Gastroesophageal sphincter (tissue), 4 donors: ENCODE measurements at places on chromosomes 13 and 19.

- no peak for ATAC-seq
These were observed 108.3 kb upstream of the ZNF536 start for GRCh38 chr19:30263830-30264381.

- no peak for ATAC-seq
These were observed 7.9 kb downstream of the CFD start for GRCh38 chr19:867301-867793.

DNA sequence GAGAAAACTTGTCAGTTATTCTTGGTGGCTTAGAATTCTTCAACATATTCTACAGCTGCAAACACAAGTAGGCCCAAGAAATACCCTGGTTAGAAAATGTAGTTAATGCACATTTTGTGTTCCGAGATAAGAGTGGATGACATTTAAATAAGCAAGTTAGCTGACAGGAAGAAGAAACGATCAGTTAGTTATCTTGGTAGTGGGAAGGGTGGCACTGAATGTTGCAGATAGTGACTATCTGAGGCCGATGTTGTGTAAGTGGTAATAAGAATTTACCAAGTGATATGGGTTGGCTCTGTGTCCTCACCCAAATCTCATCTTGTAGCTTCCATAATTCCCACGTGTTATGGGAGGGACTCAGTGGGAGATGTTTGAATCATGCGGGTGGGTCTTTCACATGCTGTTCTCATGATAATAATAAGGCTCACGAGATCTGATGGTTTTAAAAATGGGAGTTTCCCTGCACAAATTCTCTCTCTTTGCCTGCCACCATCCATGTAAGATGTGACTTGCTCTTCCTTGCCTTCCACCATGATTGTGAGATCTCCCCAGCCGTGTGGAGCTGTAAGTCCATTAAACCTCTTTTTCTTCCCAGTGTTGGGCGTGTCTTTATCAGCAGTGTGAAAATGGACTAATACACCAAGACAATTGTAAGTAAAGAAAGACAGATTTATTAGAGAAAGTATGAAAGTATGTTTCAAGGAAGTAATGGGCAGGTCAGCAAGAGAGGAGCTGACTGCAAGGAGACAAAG lies 10.9 kb upstream of the AKAP11 start:
- ATAC-seq: no peak

DNA sequence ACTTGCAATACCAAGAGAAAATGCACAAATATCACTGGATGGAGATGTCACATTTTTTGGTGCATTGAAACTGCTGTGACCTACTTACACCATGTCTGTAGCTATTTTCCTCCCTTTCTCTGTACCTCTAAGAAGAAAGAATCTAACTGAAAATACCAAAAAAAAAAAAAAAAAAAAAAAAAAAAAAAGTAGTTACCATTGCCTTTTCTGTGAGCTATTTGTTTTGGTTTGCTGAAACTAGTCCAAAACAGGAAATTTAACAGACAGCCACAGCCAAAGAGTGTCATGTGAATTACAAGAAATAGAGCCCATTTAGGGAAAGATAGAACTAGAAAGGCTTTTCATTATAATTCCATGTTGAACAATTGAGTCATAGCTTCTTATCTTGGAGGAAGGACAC lies 37.3 kb downstream of the TNFSF13B start:
- ATAC-seq: no peak

DNA sequence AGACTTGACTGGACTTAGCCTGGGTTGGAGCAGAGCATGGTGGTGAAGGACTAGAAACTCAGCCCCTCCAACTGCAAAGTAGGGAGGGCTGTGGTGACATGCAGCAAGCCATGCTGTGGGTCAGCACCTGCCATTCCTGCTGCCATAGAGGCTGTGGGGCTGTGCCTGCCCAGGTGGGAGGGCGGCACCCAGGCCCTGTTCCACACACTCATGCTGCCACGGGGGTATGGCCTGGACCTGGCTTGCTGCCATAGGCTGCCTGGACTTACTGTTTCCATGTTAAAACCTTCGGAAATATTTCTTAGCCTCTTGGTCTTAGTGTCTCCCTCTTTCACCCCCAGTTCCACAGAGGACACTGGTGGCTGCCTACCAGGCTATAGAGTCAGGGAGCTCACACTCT lies 29.3 kb downstream of the CILP2 start:
- no peak for ATAC-seq

DNA sequence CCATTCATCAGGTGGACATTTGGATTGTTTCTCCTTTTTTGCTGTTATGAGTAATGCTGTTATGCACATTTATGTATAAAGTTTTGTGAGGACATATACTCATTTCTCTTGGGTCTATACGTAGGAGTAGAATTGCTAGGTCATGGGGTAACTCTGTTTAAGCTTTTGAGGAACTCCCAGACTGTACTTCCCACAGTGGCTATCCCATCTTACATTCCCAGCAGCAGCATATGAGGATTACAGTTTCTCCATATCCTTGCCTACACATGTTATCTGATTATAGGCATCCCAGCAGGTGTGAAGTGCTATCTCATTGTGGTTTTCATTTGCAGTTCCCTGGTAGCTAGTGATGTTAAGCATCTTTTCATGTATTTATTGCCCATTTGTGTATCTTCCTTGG lies 5.9 kb downstream of the ZSCAN22 start:
- ATAC-seq: no peak

GRCh38 chr19:50275577-50276368 lies 53.4 kb downstream of the KCNC3 start:
- no peak for ATAC-seq

DNA sequence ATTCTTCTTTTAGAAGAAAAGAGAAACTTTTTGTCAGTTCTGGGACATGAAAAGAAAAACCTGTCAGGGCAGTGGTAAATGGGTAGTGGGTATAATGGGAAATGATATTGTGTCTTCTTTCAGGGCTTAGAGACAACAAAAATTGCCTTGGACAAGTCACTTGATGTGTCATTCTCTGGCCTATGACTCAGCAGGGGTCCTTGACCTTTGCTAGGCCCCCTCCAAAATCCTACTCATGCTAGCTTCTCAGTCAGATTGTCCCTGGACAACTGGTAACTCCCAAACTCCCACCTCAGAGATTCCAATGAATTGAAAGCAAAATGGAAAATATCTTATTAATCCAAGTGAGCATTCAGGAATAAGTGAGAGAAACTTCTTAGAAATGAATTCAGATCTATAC lies 258.8 kb upstream of the SPRY2 start:
- ATAC-seq: no peak

- no peak for ATAC-seq
These were observed 28.0 kb downstream of the CARS2 start for GRCh38 chr13:110677731-110678545.

GRCh38 chr13:110290153-110290552 lies 16.8 kb downstream of the COL4A1 start:
- no peak for ATAC-seq

DNA sequence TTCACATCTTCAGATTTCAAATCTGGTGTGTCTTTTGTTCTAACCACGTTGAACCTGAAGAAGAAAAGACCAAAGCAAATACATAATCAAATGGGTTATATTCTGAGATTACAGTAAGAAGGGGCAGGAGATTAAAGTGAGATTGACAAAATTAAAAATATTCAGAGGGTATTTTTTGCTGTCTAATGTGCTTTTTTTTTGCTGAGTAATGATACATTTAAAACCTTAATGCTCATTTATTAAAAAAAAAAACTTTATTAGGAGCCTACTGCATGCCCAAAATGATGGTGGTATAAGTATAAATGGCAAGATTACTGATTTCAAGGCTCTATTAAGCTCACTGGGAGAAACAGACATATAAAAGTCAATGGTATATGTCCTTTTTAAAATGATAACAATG lies 459.4 kb downstream of the FGF9 start:
- no peak for ATAC-seq
